ENCODE measurements at places on chromosomes 3 and 15.

DNA sequence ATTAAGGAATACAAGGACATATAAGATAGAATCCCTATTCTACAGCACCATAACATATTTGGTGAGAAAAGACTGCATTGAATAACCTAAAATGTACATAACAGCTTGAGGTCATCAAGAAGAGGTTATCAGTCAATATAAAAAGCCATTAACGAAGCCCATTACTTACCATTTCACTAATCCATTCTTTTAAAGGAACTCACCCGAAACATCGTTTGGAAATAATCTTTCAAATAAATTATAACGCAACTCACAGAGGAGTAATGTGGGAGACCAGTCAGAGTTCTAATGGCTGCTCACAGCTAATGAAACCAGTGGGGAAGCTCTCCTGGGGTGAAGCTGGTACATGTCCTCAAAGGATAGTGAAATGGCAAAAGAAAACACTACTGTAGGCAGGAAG, 188.4 kb downstream of the TBC1D5 start:
- no peak for DNase-seq

- no peak for DNase-seq
Observed at GRCh38 chr3:37116998-37117397, 57.4 kb downstream of the LRRFIP2 start.

DNA sequence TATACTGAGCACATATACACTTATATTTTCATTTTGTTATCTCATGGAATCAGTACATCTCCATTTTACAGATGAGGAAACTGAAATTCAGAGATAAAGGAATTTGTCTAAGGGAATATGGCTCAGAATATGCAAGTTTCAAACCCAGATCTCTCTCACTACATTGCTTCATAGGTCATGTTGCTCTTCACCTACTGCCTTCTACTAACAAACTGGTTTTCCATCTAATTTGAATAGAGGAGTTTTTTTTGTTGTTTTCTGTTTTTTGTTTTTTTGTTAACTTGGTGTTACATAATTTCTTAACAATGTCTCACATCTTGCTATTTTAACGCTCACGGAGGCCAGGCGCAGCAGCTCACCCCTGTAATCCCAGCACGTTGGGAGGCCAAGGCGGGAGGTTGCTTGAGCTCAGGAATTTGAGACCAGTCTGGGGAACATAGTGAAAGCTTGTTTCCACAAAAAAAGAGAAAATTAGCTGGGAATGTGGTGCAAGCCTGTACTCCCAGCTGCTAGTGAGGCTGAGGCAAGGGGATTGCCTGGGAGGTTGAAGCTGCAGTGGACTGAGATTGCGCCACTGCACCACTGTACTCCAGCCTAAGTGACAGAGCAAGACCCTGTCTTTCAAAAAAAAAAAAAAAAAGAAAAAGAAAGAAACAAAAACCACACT, 37.0 kb downstream of the FMN1 start:
- DNase-seq, result no peak

DNA sequence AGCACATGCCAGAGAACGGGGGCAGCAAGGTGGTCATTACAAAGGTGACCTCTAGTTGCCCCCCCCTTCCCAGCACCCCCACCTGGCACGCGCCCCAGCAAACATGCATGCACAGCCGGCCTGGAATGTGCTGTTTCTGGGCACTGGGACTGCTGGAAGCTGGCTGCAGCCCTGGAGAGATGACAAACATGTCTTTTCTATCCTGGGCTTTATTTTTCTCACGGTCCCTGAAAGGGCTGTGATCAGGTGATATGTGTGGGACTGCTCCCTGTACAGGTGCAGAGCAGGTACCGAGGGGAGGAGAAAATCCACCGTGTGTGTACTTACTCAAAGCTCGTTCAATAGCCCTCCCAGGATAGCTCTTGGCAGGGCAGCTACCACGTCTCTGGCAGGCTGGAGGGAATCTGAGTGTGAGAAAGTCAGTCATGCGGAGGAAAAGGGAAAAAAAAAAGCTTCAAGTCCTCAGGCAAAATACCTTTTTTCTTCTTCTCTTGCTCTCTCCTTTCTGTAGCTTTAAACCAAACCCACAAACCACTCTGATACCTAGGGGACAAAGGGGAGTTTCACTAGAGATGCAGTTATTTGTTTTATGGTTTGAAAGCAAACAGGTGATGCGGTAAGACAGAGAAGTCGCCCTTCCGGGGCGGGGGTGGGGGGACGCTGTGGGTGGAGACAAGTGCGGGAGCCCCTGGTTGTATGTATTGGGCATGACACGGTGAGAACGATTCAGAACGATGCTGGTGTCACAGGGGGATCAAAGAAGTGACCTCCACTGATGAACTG, 5.0 kb upstream of the HES1 start:
- DNase-seq, result peak; percentile 73

- no peak for DNase-seq
Observed at GRCh38 chr3:172277151-172277652, 171.1 kb downstream of the GHSR start.

- DNase-seq, result no peak
Observed at GRCh38 chr15:71538181-71538580, 272.2 kb upstream of the NR2E3 start.

GRCh38 chr15:89335298-89336041, 846 bp upstream of the POLG start:
- no peak for DNase-seq

DNA sequence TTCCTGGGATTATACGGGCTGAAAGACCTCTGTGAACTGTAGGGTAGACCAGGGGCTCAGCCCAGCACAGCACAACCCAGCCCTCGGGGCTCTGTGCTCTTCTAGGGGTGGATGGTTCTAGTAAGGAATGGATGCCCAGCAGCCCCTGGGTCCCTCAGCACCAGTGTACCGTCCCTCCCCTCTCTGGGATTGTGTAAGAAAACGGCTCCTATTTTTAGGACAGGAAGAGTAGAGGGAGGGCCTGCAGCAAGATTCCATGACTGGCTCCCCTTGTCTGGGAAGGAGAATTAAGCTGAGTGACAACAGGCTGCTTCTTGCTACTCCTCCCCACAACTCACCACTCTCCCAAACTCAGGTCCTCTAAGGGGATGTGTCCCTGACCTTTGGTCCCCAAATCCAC, 270.8 kb upstream of the TOPAZ1 start:
- DNase-seq, result no peak

DNA sequence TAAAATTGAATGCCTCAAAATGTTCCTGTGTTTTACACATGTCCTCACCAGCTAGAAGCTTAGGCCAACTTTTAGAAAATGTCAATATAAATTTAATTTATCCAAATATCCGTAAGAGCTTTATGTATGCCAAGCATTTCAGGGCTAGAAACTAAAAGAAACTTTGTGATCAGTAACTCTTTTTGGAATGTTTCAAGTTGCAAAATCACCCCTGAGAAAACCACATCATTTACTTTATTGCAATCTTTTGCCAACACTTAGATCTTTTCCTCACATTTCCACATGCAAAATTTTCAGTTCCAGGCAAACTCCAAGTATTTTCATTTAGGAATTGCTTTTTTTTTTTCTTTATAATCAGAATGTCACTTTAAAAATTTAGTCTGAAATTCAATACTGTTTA, 20.1 kb upstream of the IGF1R start:
- DNase-seq, result no peak

DNA sequence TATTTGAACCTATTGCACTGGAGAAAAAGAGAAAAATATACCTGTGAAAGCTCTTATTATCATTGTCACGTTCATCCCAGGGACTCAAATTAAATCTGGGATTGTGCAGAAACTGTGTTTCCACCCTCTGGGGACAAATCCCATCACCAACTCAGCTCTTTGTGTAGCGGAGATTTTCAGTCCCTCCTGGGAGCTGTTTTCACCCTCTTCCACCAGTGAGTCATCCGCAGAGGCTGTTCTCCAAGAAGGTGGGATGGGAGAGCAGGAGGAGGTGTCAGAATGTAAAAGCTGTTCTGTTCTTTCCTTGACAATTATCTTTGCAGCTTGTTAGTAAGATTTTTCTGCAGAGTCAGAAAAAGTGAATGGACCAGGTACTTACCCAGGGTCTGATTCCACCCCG, 28.0 kb downstream of the SV2B start:
- no peak for DNase-seq

- no peak for DNase-seq
Observed at GRCh38 chr3:4824926-4825325, 154.3 kb upstream of the BHLHE40 start.

DNA sequence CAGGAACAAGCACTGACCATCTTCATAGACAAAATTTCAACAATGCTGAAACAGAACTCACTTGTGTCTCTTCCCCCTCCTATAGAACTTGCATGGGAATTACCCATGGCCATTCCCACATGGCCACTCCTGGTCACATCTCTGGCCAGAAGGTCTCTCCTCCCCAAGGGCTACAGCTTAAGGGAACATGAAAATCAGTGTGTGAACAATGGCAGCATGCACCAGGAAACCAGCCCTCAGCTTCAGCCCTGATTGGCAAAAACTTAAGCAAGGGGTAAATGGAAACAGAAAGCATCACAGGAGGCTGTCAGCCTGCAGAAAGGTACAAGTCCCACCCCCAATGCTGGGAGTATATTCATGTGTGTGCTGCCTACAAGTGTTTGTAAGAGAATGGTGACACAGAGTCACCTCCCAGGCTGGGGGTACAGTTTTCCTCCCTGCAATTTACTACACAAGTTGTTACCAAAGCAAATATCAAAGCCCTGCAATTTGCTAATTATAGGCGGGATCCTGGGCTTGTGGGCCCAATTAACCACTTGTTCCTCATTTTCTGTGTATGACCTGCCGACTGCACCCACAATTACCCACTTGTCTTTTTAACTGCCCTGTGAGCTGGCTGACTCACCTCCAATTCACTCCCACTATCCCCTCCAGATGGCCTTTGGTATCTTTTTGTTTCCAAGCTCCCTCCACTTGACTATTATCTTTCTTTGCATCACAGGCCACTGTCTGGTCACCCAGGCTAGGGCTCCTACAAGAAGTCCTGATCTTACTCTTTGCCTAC, 84.4 kb upstream of the HES1 start:
- DNase-seq, result no peak

- DNase-seq, result no peak
Observed at GRCh38 chr15:49964551-49964950, 154.5 kb downstream of the ATP8B4 start.

DNA sequence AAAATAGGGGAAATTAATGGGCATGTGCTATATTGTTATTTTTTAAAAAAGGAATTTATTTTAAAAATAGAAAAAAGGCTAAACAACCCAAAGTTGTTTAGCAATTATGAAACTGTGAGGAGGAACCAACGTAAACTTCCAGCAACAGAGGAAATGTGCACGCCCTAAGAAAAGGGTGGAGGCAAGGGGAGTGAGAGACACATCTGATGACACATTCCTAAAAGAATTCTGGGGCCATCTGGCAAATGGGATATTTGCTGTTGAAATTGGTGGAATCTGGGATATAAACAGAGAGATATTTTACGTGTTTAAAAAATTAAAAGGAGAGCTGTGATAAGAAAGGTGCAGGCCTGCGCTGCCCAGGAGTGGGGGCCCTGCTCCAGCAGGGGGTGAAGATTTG, 50.8 kb upstream of the MUC13 start:
- no peak for DNase-seq

- no peak for DNase-seq
Observed at GRCh38 chr15:43912208-43912607, 85.4 kb downstream of the WDR76 start.

DNA sequence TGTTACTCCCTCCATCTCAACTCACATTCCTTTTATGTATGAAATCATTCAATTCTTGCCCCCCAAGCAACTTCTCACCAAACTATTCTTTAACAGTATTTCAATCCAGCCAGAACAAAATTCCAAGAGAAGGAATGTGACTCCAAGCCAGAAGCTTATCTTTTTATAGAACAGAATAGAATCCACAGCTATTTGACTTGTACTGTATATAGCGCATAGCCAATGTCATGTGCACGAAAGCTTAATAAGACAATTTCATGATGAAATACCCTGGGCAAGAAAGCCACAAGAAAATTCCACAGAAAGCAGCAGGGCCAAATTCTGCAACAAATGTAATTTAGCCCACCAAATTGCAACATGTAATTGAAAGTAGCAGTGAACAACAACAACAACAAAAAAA, 127.6 kb upstream of the UBE2E2 start:
- DNase-seq, result no peak

GRCh38 chr3:107674371-107674770, 151.6 kb downstream of the BBX start:
- no peak for DNase-seq

- DNase-seq, result no peak
Observed at GRCh38 chr15:34442891-34443290, 5.3 kb upstream of the GOLGA8A start.

GRCh38 chr3:87207460-87207859, 19.6 kb upstream of the CHMP2B start:
- no peak for DNase-seq

DNA sequence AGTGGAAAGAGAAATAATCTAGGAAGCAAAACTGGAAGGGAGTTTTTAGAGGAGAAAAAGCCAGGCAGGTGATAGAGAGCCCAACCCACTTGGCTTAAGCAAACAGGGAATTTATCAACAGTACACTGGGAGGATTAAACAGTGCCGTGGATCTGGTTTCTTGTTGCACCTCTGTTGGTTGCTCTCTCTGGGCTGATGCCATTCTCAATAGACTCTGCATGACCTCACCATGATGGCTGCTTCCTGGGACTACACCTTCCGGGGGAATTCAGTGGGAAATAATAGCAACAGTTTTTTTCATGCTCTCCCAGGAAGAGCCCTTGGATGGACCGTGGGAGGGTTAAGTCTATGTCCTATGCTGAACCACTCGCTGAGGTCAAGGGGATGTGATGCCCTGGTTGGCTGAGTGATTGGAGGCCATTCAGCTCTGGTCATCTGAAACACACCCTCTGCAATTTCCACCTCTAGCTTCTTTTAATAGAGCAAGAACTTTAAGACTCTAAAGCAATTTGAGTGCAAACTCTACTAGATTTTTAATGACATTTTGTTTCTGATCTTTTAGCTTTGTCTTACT, 74.2 kb downstream of the EPHB1 start:
- no peak for DNase-seq

DNA sequence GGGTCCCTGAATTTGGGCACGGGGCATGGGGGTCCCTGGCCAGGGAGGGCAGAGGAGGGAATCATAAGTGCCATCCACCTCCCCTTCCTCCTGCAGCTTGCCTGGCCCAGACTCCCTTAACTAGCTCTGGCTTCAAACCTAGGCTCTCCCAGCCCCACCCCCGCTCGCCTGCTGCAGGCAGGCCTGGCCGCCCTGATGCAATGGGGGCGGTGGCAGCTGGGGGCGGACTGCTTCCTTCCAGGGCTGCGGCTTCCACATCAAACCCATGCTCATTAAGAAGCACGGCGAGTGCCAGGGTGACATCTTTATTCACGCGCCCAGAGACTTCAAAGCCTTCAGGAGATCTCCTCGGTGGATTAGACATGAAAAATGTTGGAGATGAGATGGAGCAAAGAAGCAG, 123.1 kb downstream of the TPRA1 start:
- no peak for DNase-seq

- DNase-seq, result no peak
Observed at GRCh38 chr3:99319961-99320360, 318.4 kb upstream of the COL8A1 start.
